ENCODE measurements at places on chromosomes 2 and 18.

DNA sequence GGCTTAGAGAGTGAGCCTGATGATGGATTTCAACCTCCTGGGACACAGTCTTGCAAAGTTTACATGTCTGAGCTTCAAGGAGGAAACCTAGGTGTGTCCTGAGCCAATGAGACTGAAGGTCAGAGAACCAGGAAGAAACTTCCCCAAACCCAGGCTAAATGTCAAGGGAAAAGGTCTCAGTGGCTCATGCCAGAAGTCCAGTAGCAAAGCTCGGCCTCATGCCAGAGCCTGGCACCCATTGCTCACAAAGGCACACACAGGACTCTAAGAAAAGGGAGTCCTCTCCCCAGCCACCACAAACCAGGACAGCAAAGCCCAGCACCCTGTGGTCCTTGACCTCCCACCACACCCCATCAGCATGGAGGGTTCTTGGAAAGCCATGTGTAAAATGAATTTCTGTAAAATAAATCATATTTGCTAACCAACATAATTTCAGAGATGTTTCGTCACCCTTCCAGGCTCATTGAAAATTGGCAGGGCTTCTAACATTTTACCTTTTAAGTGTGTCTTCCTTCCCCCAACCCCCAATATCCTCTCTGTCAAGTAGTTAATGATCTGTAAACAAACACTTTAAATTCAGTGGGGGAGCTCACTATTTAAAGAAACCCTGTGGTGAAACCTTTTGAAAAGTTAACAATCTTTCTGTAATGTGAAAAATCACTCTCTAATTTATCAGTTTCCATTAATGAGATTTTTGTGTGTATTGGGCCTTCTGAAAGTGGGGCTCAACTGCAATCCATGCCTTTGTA lies 77.1 kb downstream of the BCL11A start:
- no peak for DNase-seq

DNA sequence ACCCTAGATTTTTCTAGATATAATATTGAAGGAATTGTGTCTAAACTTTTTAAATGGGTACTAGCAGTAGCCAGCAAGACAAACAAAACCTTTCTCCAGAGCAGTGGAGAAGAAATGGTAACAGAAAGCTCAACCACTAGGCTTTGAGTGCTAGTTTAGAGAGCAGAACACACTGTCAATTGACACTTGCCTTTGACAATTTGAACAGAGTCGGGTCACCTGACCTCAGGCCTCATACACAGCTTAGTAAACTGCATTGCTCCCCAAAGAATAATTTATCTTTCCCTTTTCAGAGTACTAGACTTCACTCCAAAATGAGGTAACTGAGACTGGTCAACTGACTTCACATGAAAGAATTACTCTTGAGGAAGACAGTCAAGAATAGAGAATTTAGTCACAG lies 48.6 kb downstream of the FIGN start:
- DNase-seq: no peak

DNA sequence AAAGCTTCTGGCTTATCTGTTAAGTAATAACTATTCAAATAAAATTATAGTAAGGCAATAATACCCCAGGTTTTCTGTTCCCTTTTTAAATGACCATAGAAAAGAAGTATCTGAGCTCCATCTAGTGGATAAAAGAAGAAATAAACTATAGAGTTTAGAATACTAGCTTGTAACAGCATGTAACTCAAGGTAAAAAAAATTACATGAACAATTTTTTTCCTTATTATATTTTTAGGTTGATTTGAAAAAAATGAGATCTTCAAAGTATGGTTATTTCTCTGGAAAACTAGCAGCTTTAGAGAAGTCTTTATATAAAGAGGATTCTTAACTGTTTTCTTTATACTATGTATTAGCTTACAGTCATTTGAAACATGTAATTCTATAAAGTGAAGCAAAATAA lies 58.1 kb downstream of the NCKAP1 start:
- peak; percentile 15 for DNase-seq

DNA sequence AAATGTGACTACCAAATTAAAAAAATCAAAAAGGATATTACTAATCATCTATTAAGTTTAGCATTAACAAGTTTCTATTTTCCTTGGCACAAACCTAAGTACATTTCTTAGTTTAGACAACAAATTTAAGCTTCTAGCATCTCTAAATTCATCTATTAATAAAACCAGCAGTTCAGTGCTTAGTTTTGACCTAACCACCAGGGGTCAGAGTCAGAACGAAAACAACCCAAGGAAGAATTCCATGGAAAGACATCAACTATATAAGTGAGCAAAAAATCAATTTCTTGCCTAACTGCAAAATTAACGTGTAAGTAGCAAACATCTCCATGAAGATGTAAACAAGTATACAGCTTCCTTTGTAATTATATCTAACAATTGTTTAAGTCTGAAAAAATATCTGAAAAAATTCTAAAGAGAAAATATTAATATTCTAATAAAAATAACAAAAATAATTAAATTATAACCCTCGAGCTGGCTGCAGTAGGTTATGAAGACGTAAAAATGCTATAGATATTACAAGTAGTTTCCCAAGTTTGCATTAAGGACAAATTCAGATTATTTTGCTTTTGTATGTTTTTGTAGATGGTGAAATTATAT lies 83.7 kb downstream of the CERKL start:
- no peak for DNase-seq

DNA sequence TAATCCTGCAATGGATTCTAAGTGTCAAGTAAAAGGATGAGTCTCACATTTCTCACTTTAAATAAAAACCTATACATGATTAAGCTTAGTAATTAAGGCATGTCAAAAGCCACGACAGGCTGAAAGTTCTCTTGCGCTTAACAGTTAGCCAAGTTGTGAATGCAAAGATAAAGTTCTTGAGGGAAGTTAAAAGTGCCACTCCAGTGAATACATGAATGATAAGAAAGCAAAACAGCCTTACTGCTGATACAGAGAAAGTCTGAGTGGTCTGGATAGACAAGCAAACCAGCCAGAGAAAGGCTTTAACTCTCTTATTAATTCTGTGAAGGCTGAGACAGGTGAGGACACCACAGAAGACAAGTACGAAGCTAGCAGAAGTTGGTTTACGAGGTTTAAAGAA lies 12.7 kb downstream of the THOC1 start:
- no peak for DNase-seq
